PC-9 (cell line): ENCODE measurements at places on chromosomes 4 and X. TPM values are rescaled to one million over a fixed set of nuclear protein-coding genes. Genes with fewer than 3 reads are reported as not detected.
A peak's percentile ranks its signal among the peaks of the same experiment; 100 is the strongest.

GRCh38 chrX:18426004-18426320 is 554 bp downstream of the CDKL5 start:
- DNase-seq: no peak
- H3K4me1 ChIP-seq: peaks cover 3% of the 10 kb centered on the region
- H3K27me3 ChIP-seq: no peaks in the 10 kb centered on the region
- no peak overlapping the region for H3K27ac ChIP-seq

DNA sequence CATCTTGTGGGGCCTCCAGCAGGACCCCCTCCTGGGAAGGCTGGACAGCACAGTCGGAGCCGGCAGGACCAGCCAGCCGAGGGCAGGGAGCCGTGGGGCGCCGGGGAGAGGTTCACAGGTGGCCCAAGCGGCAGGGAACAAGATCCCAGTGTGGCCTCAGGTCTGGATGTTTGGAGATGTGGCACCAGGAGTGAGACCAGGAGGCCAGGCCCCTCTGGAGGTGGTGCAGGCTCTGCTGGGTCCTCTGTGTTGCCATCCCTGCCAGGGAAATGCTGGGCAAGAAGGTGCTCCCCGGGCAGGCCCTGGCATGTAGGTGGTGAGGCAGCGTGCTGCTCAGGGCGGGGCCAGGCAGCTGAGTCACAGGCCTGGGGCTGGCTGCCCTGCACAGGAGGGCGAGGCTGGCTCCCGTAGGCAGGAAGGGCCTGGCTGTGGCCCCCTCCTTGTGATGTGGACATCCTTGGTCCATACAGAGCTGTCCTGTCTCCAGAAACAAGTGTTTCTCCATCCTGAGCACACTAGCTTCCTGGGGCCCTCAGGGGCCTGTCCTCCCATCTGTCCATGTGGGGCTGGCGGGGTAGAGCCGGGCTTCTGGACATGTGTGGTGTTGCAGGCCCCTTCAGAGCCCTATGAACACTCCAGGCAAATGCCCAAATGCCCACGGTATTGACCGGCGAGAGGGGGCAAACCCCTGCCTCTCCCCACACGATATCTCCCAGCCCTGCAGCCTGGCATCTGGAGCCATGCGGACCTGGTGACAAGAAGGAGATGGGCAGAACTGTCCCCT is 4.8 kb upstream of the HGFAC start:
- H3K4me3 ChIP-seq: no peak overlapping the region
- H3K27me3 ChIP-seq: no peaks in the 10 kb centered on the region
- H3K27ac ChIP-seq: no peak overlapping the region

- H3K27ac ChIP-seq: no peak overlapping the region
- no peaks in the 10 kb centered on the region for H3K36me3 ChIP-seq
- no peak overlapping the region for H3K4me3 ChIP-seq
- no peaks in the 10 kb centered on the region for H3K27me3 ChIP-seq
- H3K4me1 ChIP-seq: no peaks in the 10 kb centered on the region
Observed at GRCh38 chr4:162849937-162850336, 316.8 kb downstream of the NAF1 start.

- no peak overlapping the region for H3K27ac ChIP-seq
- no peak for DNase-seq
- H3K4me1 ChIP-seq: no peaks in the 10 kb centered on the region
- no peaks in the 10 kb centered on the region for H3K27me3 ChIP-seq
- no peaks in the 10 kb centered on the region for H3K36me3 ChIP-seq
Observed at GRCh38 chrX:4243759-4244158, 530.3 kb upstream of the PRKX start.

- no peak within 1 kb of the TSS for H3K27ac ChIP-seq
- H3K4me3 ChIP-seq: peak within 1 kb of the TSS; percentile 53; the same call in 1 of the 2 replicates
- no peak for DNase-seq
- no peaks in the 10 kb centered on the region for H3K36me3 ChIP-seq
Observed at GRCh38 chrX:48071064-48071985, at the start of gene ZNF630. Gene ZNF630, minus strand, starts transcription at chrX:48071640. Its CDS starts 4,754 bp downstream, at chrX:48066886.

DNA sequence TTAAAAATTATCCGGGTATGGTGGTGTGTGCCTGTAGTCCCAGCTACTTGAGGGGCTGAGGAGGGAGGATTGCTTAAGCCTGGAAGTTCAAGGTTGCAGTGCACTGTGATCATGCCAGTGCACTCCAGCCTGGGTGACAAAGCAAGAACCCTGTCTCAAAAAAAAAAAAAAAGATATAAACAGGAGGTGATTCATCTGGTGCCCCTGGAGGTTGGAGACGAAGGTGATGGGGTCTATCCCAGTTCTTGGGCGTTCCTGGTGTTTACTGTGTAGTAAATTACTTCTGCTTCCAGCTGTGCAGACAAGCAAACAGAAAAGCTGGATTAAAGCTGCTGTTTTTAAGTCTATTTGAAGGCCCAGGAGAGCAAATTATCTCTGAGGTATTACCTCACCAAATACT is 19.9 kb downstream of the GPKOW start:
- no peaks in the 10 kb centered on the region for H3K36me3 ChIP-seq
- no peak overlapping the region for H3K4me3 ChIP-seq
- no peak overlapping the region for H3K27ac ChIP-seq
- no peaks in the 10 kb centered on the region for H3K4me1 ChIP-seq
- no peak for DNase-seq
- H3K27me3 ChIP-seq: no peaks in the 10 kb centered on the region

DNA sequence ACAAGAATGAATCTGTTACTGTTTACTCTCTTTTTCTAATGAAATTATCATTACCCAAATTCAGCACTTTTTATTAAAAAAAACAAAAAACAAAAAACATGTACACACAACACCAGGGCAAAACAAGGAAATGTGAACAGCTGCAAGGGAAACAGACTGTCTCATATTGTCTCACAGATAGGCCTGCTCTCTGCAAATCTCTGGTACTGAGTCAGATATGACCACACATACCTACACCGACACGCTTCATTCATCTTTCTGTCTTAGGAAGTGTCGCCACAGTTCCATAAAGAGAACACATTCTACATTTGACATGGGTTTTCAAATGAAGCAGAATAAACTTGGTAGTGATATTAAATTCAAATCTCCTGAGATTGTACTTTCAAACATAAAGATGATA is 92.2 kb upstream of the GPR34 start:
- H3K27me3 ChIP-seq: no peaks in the 10 kb centered on the region
- H3K27ac ChIP-seq: no peak overlapping the region
- no peak for DNase-seq
- H3K36me3 ChIP-seq: no peaks in the 10 kb centered on the region

DNA sequence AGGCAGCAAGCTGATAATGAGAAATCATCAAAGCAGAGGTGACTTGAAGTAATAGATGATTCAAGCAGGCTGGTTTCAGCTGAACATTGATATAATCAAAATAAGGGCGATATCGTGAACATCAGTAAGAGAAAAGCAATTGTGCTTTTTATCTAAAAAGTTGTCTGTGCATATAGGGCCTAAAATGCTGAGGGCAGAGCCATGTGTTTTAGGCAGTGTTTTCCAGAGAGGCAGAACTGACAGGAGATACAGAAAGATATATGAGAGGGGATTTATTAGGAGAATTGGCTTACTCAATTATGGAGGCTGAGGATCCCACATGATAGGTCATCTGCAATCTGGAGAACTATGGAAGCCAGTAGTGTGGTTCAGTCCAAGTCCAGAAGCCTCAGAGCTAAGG is 136.5 kb upstream of the NPY2R start:
- no peaks in the 10 kb centered on the region for H3K27me3 ChIP-seq
- H3K36me3 ChIP-seq: no peaks in the 10 kb centered on the region
- no peak for DNase-seq
- no peak overlapping the region for H3K27ac ChIP-seq
- no peak overlapping the region for H3K4me3 ChIP-seq

GRCh38 chr4:173501592-173502150 is 28.4 kb downstream of the HAND2 start:
- DNase-seq: no peak
- no peaks in the 10 kb centered on the region for H3K4me1 ChIP-seq
- no peak overlapping the region for H3K27ac ChIP-seq

MPC1L gene
- total RNA-seq: not detected in 2 replicates

RHOH gene
- not detected in 2 replicates for total RNA-seq

MEPE gene
- not detected in 2 replicates for total RNA-seq

CT45A2 gene
- not detected in 2 replicates for total RNA-seq
